ENCODE measurements at places on chromosomes 6 and 20.

DNA sequence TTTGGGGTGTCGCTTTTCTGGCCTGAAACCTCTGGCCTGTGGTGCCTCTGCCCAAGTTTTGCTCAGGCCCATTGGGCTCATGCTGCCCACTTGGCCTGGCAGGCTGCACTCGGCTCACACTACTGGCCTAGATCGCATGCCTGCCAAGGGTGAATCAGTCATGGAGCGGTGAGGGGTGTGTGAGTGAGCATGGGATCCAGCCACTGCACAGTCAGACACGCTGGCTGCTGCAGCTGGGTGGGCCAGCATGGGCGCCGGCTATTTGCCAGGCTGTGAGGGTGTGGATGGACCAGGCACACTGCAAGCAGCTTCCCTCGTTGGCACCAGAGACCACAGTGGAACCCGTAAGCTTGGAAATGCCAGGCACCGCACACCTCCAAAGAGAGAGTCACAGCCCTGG lies 145.4 kb upstream of the CNR1 start:
- no peak for DNase-seq

GRCh38 chr6:162029873-162030576 lies 697.5 kb downstream of the PRKN start:
- no peak for DNase-seq

DNA sequence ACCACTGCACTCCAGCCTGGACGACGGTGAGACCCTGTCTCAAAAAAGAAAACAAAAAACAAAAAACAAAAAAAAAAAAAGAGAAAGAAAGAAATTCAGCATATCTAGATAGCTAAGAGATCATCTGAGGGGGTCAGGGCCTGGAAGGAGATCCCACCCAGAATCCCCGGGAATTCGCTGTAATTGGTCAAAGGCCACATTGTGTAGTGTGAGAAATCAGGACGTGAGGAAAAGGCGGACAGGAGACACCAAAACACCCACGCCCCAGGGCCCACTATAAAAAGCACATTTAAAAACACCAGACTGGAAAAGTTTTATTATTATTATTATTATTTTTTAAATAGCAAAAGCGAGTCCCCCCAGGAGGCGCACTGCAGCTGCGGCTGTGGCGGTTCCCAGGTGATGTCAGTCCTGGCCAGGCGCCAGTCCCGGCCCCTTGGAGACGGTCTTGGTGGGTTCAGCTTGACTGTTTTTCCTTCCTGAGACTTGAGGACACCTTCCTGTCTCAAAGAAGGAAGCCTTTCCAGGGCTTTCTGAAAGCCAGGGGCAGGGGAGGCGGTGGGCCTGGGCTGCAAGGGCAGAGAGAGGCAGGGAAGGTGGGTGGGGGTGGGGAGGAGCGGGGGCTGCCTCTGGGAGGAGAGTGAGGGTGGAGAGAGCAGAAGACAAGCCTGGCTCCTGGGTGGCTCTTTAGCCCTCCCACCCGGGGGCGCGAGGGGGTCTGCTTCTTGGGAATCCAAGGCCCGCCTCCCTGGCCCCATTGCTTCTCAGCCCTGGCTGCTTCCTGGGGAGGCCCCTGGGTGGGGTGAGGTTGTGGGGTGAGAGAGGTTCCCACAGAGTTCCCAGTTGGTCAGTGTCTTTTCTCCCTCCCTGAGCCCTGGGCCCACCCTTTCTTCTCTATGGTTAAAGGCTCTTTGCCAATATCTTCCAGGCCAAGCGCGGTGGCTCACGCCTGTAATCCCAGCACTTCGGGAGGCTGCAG lies 14.5 kb downstream of the TCF15 start:
- DNase-seq = no peak

DNA sequence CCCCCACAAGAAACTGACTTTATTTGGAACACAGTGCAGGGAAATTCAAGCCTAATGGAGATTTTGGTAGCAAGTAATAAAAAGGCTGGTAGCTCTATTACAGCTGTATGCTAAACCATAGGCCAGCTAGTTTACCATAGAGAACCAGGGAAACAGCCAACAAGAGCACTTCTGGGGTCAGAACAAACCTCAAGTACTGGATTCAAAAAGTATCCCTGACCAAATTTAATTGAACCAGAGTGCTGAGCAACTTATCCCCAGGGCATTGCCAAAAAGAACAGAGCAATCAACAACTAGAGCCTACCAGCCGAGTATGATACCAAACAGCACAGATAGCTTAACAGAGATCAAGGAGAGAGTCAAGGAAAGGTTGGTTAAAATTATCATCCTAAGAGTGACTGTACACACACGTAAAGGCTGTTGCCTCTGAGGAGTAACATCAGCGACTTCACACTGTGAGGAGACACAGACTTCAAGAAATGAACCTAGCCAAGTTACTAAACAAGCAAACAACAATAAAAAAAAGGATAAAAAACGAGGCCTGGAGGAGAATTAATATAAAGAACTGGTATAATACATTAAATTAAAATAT lies 11.5 kb upstream of the ASF1A start:
- no peak for DNase-seq

All from stimulated activated naive CD4-positive, alpha-beta T cell treated with Interleukin-2 at 50 U/mL for 16 hours (primary cell).